GDM1 (cell line): ENCODE measurements at places on chromosomes 12 and 14.

GRCh38 chr12:127336416-127336815 is 930.6 kb upstream of the TMEM132C start:
- no peak for DNase-seq

DNA sequence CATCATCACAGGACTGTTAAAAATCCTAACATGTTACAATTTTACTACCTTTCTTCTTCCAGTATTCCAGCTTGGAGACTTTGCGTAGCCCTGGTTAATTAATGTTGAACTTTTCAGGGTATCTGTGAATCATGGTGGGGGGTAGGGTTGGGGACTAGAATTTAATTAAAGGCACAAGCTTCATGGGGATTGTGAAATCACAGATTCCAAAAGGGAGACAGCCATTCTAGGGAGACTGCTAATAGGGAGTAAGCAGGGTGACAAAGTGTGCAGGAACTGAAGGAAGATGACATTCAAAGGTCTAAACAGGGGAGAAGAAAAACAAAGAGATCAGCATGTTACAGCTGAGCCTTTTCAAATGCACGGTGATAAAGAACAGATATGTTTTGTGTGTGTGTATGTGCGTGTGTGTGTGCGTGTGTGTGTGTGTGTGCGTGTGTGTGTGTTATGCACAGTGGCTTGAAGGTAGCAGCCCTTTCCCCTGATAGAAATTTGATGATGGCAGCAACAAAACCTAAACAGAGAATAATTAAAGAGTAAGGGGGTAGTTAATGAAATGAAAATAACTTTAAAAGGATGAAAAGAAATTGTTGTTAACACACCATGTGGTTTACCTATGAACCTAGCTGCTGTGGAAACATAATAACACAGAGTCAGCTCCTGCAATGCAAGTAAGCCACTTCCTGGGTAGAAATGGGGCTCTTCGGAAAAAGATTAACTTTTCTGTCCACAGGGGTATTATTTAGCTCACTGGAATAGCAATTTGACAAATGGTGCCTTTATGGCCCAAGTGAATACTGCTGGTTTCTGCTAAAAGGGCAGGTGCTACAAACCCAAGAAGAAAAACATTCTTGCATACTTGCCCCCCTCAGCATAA is 581.7 kb downstream of the DIO2 start:
- DNase-seq = no peak

DNA sequence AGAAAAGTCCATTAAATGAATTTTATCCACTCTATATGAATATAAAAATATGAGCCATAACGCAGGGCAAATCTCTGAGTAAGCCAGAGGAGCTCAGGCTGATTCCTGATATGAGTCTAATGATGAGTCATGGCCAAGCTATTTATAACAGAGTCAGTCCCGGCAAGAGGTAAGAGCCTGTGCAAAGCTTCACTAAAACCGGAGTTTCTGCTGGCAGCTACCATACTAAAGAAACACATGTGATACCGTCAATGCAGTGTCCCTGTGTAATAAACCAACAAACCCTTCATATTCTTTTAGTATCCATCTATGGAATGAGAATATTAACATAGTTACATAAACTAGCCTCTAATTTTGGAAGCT is 319.4 kb downstream of the KCNC2 start:
- DNase-seq = no peak

DNA sequence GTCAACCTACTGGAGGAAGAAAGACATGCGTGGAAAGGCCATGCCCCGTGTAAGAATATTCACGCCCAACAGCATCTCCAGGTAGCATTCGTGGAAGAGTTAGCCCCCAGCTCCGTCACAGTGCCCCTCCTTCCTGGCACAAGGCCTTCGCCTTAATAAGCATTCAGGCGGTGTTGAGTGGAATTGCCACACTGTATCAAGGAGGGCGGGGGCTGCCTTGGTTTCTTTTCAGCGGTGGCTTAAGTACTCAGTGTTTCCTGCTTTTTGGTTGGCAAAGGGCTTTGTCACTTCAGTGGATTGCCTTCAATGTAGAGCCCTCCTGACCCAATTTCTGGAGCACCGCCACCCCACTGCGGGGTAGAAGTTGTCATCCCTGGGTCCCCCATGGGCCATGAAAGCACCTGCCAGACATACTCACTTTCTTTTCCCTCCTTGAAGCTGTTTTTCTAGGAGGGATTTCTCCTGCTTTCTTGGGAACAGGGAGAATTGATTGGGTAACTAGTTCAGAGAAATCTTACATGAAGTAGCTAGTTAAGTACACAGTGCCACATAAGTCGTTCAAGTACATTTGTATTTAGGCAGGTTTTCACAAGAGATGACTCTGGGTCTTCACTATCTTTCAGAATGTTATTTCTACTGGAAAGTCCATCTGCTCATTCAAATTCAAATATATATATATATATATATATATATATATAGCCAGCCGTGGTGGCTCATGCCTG is 65.5 kb upstream of the STON2 start:
- no peak for DNase-seq

DNA sequence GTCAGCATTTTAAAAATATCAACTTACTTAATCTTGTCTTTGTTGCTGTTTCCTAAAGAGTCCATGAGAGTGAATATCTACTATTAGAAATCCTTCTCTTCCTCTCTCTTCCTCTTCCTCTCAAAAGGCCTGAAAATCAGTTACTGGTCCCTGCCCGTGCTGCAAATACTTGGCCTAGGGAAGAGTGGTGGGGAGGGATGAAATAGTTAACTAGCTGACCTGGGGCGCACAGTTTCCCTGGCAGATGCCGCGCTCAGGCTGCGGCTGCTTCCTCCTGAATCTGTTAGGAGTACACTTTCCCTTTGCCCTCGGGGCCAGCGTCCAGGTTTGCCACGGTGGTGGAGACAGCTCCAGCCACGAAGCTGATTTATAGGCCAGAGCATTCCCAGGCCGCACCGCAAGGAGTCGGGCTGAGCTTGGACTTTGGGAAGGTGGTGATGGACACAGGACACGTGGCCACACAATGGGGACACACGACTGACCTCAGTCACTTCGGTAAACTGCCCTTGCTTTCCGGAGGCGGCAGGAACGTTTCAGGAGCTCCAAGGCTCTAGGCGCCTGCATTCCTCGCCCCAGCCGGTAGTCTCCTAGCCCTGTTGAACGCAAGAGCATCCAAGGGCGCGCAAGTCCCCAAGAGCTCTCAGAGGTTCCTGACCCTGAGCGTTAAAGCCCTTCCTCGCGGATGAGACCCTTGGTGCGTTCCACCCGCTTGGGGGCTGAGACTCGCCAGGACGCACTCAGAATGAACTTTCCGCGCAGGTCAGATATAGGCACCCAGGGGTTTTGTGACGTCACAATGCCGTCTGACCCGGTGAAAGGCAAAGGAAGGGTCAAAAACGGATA is 7.1 kb upstream of the ASCL1 start:
- DNase-seq = no peak

DNA sequence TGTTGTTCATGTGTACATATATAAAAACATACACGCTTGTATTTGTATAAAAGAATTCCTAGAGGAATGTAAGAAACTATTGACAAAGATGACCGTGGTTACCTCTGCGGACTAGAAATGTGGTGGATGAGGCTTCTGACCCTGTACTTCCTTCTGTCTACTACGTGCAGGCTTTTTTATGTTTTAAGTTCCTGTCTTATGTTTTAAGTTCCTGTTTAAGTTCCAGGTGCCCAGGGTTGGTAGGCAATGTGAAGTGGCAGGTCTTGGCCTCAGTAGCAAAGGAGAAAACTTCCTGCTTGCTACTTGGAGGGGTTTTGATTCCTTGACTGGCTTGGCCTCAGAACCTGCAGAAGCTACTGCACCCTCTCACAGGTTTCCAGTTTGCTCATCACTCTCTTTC is 11.6 kb downstream of the POMT2 start:
- DNase-seq = peak; percentile 41

- DNase-seq = no peak
These were observed 307.3 kb downstream of the EGLN3 start for GRCh38 chr14:33643426-33644181.

DNA sequence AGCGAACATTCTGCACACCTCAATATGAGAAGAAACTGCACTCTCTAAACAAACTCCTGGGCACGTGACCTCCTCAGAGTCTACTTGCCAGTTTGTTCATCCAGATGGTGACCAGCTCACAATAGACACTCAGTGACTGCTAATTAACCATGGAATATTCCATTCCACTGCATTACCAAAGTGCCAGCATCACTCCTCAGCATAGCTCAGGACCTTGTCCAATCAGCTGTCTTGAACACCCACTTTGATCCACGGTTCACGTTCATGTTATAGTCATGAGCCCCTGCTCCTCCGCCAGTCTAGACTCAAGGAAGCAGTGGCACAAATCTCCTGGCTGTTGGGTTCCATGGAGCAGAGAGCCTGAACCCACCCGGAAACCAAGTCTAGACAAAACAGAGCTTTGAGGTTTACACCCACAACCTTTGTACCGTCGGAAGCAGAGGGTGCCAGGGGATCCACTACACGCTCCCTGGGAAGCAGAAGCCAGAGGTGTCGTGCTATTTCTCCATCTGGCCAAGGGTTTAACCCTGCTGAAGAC is 285.3 kb downstream of the ZFP36L1 start:
- no peak for DNase-seq

GRCh38 chr12:32997471-32997870 is 100.9 kb upstream of the PKP2 start:
- no peak for DNase-seq

GRCh38 chr14:48747561-48748089 is 838.6 kb downstream of the RPS29 start:
- DNase-seq = no peak

DNA sequence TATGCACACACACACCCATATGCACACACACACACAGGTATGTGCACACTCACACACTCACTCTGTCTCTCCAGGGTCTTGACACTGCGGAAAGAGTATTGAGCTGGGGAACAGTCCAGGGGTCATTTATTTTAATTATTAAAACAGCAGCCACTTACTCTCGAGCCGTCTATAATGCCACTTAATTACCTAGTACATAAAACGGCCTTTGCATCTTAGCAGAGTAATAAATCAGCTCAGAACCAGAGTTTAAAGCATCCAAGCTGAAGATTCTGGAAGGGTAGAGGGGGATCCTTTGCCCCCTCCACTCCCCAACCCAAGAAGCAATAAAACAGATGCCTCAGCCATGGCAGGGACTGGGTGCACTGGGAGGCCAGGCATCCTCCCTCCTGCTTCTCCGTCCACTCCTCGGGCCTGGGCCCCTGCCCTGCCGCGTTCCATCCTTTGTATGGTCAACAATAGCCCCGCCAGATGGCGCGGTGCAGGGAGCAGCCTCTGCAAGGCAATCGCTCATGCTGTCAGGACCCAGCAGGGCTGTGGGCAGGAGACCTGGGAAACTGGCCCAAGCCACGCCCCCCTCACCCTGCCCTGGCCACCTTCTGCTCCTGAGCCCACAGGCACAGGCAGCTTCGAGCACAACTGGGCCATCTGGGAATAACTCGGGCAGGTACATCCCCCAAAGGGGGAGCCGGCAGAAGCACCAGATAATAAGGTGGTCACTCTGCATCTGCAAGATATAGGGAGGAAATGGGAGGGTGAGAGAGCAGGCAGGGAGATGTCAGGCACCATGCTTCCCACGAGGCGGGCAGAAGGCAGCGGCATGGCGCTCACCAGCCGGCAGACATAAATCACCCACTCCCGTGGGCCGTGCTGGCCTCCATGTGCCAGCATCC is 40.9 kb downstream of the CCDC85C start:
- no peak for DNase-seq

- peak; percentile 23 for DNase-seq
These were observed 1.8 kb downstream of the ULK1 start for GRCh38 chr12:131896080-131896810.

GRCh38 chr14:80304125-80304766 is 92.9 kb upstream of the DIO2 start:
- DNase-seq = no peak

DNA sequence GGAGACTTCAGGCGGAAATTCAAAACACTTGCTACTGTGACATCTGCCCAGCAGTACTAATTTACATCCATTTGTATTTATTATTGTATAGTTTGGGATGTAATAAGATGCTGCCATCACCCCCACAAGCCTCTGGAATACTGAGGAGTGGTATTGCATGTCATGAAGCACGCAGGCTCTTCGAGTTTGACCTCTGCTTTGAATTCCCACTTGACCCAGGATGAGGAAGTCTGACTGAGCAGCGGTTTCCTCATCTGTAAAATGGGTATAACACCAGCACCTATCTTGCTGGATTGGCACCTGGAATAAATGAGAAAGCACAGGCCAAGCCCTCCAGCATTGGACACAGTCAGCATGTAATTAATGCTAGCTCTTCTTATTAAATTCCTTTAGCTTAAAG is 116.0 kb upstream of the DIO3 start:
- DNase-seq = no peak

GRCh38 chr12:4327293-4327692 is 6.3 kb downstream of the TIGAR start:
- DNase-seq = no peak

DNA sequence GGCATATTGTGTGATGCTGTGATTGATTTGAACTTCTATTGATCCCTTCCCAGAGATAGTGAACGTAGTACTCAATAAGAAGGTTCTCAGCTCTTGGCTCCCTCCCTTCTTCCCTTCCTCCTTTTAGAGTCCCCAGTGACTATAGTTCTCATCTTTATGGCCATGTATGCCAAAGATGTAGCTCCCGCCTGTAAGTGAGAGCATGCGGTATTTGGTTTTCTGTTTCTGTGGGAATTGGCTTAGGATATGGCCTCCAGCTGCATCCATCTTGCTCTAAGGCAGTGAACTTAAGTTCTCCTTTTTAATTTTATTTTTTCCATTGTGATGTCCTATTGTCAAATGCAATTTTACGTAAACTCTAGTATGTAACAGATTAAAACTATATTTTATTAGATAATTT is 109.5 kb downstream of the AEBP2 start:
- no peak for DNase-seq

- DNase-seq = no peak
These were observed 72.2 kb downstream of the ST8SIA1 start for GRCh38 chr12:22262309-22262708.

- DNase-seq = no peak
These were observed 51.1 kb upstream of the EIF5 start for GRCh38 chr14:103282932-103283331.

DNA sequence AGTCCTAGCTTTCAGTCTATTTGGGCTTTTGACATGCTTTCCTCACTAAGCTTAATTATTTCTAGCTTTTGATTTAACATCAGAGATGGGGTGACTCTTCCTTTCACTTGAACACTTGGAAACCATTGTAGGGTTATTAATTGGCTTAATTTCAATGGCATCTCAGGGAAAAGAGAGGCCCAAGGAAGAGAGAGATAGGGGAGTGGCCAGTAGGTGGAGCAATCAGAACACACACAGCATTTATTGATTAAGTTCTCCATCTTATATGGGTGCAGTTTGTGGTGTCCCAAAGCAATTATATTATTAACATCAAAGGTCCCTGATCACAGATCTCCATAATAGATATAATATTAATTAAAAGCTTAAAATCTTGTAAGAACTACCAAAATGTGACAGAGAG is 1466.1 kb upstream of the SEL1L start:
- DNase-seq = no peak

DNA sequence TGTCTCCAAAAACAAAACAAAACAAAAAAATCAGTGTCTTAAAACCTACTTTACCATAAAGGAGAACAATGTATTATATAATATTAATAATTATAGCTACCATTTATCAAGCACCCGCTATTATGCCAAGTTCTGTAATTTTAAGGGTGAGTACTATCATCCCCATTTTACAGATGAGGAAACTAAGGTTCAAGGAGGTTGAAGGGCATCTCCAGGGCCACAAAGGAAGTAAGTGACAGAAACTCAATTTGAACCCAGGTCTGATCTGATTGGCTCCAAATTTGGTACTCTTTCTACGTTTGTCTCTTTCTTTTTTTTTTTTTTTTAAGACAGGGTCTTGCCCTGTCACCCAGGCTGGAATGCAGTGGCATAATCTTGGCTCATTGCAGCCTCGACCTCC is 115.4 kb downstream of the BCAT1 start:
- no peak for DNase-seq

GRCh38 chr12:72369423-72369959 is 97.3 kb downstream of the TRHDE start:
- no peak for DNase-seq
